H1 (cell line): ENCODE measurements at places on chromosomes 6 and 20. TPM values are rescaled to one million over a fixed set of nuclear protein-coding genes. Genes with fewer than 3 reads are reported as not detected.

SRXN1 gene
- 15.8 and 16.7 TPM in 2 replicates for total RNA-seq

TRIM40 gene
- total RNA-seq = not detected in 2 replicates

SNRPB2 gene
- total RNA-seq = 99.6 and 102 TPM in 2 replicates

MAK gene
- 0.33 and 0.37 TPM in 2 replicates for total RNA-seq

LPA gene
- 0.19 and 0.39 TPM in 2 replicates for total RNA-seq

GLP1R gene
- 2.6 and 3.0 TPM in 2 replicates for total RNA-seq

BMP2 gene
- 3.6 and 4.0 TPM in 2 replicates for total RNA-seq

CST7 gene
- not detected in 2 replicates for total RNA-seq

ARMH2 gene
- not detected in 2 replicates for total RNA-seq

MYH7B gene
- 0.30 and 0.69 TPM in 2 replicates for total RNA-seq

ZNF831 gene
- not detected in 2 replicates for total RNA-seq

DNA sequence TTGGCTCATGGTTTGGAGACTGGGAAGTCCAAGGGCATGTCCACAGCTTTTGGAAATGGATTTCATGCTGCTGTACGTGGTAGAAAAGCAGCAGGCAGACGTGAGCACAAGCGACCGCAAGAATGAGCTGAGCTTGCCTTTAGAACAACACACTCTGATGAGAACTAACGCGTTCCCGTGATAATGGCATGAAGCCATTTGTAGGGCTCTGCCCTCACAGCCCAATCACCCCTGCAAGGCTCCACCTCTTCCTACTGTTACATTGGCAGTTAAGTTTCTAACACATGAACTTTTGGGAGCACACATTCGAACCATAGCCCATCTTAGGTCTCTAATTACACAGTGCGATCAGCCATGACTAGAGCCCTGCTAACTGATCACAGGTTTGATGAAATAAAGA lies 107.5 kb upstream of the TMEM170B start:
- no peak for DNase-seq

DNA sequence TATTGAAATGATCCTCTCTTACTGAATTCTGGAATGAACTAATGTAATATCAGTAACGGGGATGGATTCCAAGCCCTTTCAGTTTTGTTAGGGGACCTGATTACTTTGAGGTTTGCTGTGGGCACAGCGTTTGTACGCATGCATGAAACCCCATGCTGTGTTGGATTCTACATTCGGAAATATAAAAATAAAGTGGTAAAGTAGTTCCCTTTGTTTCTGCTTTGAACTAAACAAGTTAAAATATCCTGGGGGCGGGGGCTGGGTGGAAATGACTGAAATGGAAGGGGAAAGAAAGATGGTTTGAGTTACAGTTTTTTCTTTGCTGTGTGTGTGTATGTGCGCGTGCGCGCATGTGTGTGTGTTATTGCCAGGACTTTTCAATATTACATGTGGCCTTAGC lies 196.5 kb upstream of the OPRM1 start:
- DNase-seq = no peak

DNA sequence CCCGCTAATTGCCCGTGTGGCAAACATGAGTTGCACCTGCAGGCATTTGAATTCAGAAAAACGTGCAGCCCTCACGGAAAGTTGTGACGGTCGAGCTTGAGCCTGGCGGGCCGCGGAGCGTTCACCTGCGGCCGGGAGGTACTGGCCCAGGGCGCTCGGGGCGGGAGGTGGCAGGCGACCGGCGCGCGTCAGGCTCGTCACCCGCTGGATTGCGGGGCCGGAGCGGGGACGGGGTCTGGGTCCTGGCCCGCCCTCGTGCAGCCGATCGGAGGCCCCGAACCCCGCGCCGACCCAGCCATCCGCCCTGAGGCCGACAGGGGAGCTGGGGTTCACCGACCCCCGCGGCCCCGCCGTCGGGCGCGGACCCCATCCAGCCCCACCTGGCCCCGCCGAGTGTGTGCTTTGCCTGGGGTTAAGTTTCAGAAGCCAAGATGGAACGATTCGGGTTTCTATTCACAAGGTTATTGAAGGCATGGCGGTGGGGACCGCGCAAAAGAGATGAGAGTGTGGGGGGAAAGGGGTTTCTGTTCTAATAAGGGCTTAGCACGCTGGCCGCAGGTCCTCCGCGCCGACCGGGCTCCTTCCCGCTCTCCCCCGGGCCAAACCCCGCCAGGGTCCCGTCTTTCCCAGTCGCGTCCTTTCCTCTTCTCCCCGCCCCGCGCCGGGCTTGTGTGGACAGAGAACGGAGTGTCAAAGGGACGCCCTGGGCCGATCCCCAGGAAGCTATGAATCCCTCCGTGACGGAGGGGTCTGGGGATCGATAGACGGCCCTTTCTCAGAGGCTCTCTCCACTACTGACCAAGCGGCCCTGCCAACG lies 1.6 kb upstream of the HEY2 start:
- no peak for DNase-seq

DNA sequence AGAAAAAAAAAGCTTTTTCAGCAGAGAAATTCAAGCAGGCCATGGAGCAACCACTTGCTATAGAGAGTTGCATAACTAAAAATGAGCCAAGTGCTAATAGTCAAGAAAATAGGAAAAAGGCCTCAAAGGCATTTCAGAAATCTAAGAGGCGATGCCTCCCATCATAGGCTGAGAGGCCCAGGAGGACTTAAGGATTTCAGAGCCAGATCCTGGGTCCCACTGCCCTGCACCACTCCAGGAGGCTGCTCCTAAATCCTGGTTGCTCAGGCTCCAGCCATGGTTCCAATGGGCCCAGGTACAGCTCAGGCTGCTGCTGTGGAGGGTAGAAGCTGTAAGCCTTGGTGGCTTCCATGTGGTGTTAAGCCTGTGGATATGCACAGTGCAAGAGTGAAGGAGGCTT lies 5.5 kb downstream of the ZNF391 start:
- DNase-seq = no peak

- DNase-seq = no peak
Observed at GRCh38 chr6:69609836-69610472, 186.9 kb downstream of the LMBRD1 start.

- DNase-seq = peak; percentile 48
Observed at GRCh38 chr6:3625149-3625979, 126.1 kb downstream of the PXDC1 start.

GRCh38 chr6:93676581-93676980 lies 257.2 kb upstream of the EPHA7 start:
- DNase-seq = no peak

DNA sequence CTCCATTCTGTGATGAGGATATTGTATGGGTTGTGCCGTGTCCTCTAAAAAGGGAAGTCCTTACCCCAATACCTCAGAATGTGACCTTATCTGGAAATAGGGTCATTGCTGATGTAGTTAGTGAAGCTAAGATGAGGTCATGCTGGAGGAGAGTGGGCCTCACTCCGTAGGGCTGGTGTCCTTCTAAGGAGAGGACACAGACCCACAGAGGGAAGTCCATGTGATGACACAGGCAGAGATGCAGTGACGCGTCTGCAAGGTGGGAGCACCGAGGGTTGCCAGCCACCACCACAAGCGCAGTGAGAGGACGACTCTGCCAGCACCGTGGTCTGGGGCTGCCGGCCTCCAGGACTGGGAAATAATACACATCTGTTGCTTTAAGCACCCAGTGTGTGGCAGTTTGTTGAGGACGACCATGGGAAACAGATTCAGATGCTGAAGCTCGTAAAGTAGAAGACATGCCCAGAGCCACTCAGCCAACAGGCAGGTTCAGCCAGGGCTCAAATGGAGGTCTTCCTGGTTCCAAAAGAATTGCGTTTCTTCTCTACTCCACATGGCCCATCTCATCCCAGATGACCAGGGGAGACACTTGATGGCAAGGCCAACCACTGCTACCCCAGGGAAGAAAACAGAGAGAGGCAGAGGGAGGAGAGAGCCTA lies 59.2 kb upstream of the DUSP22 start:
- no peak for DNase-seq

- no peak for DNase-seq
Observed at GRCh38 chr6:16061818-16062217, 67.1 kb upstream of the MYLIP start.

- no peak for DNase-seq
Observed at GRCh38 chr6:11710311-11710761, 68.3 kb downstream of the ADTRP start.

GRCh38 chr6:134920422-134920821 lies 29.5 kb downstream of the ALDH8A1 start:
- DNase-seq = no peak

- DNase-seq = no peak
Observed at GRCh38 chr6:132414761-132415160, 13.5 kb upstream of the MOXD1 start.

- no peak for DNase-seq
Observed at GRCh38 chr6:158654498-158654897, 4.6 kb downstream of the SYTL3 start.

- DNase-seq = no peak
Observed at GRCh38 chr20:11178946-11179654, 505.3 kb upstream of the JAG1 start.

- peak; percentile 81 for DNase-seq
Observed at GRCh38 chr6:44237021-44237812, 9.7 kb upstream of the HSP90AB1 start.

- no peak for DNase-seq
Observed at GRCh38 chr6:16670183-16670582, 91.1 kb downstream of the ATXN1 start.

DNA sequence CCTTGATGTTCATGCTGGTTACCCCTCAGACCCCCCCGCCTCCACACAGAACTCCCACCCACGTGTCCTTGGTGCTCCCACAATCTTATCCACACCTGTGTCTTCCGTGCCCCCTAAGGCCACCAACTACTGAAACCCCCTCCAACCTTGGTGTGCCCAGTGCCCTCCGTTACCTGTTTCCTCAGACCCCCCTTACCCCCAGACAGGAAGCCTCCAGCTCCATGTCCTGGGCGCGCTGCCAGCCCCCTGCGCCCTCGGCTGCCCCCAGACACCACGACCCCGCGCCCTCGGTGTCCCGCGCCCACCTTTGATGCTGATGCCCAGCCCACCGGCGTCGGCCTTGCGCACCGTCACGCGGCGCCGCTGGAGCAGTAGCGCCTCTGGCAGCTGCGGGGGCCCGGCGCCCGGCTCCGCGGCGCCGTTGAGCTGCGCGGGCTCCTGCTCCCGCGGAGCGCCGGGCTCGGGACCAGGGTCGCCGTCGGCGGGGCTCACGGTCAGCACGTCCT lies 504 bp downstream of the SNTA1 start:
- no peak for DNase-seq
